ENCODE measurements at places on chromosomes 13 and 19. TPM values are rescaled to one million over a fixed set of nuclear protein-coding genes. Genes with fewer than 3 reads are reported as not detected.

The KLK11 gene
- total RNA-seq, result not detected

The FXYD3 gene
- total RNA-seq, result 0.23 TPM

The TPTE2 gene
- not detected for total RNA-seq

The CERS1 gene
- not detected for total RNA-seq

The LRRC25 gene
- not detected for total RNA-seq

DNA sequence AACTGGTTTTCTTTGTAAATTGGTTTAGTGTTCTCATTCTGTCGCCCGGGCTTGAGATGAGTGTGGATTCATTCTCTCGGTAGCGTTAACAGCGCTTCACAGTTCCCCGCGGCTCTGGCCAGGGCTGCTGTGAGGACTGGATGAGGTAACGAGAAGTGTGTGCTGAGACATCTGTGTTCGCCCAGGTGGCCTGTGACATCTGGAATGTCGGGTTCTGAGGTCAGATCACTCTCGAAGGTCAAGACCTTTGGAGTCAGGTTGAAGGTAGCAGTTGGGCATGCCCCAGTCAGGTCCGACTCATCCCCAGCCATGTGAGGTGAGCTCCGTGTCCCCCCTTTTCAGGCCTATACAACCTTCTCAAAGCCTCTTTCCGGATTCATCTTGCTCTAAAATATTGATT lies 13.4 kb upstream of the TUBGCP3 start:
- no peak for DNase-seq

DNA sequence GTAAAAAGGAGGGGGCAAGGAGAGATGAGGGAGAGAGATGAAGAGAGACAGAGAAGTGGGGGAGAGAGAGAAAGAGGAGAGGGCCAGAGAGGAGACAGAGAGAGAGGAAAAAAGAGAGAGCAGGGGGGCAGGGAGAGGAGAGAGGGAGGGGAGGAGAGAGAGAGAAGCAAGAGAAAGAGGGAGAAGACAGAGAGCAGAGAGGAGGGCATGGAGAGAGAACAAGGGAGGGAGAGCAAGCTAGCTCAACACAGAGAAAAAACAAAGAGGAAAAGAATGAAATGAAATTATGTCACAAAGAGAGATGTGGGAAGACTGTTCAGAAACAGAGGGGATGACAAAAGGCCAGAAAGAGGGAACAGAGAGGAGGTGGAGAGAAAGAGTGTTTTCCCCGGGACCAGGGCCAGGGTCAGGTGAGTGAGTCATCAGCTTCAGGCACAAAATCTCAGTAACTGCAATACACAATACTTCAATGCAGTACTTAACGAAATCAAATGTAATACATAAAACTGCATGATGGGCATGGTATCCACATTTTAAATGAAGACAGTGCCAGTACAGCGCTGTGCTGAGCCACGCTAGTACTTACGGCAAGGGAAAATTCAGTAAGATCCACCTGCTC lies 4.8 kb downstream of the KLK7 start:
- DNase-seq, result no peak

GRCh38 chr19:1264801-1265614 lies 4.1 kb upstream of the CIRBP start:
- DNase-seq, result no peak

DNA sequence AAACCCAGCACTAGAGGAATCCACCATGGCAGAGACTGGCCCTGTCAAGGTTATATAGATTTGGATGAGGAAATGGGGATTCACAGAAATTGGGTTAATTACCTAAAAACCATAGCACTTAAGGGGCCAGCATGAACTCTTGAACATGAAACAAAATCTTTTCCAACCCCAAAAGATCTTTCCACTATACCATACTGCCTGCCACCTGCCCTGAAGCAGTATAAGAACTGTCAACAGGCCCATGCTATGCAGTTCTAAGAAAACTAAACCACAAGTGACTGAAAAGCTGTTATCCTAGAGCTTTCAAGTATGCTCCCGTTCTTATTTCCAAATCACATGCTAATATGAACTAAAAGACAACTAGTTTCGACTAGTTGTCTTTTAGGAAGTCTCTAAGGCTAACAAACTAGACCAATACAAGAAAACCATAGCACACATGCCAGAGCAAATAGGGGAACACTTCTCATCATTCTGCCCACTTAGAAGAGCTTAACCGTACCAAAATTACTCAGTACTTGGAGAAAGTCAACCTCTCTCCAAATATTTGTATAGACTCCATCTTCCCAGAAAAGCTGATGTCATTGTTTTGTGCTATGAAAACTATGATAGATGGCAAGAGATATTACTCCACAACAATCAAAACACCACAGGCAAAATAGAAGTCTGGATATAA lies 27.5 kb downstream of the HSPH1 start:
- no peak for DNase-seq

DNA sequence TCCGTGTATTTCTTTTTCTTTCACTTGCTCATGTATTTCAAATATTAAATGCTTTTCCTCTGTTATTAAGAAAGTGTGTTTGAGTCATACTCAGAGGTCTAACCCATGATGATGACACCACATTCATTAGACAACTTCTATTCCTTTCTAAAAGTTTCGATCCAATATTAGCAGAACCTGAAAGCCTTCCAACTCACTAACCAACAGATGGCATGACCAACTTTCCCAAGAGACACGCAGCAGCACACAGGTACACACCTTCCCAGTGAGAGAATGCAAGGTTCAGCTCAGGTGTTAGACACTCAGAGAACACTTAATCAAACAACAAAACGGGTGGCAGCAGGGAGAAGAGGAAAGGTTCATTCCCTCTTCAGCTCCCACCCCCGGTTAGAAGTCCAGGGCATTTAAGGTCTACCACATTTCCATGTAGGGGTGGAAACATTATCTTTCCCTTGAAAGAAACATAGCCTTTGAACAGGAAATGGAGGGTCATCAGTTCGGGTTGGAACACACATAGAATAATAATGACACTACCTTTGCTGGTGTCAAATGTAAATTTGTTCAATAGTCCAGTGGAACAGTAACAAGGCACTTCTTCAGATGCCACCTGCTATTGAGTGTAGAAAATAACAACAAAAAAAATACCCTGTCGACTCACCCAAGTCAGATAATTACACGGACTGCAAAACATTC lies 404.2 kb downstream of the COG6 start:
- DNase-seq, result no peak

GRCh38 chr19:2494447-2495129 lies 18.7 kb downstream of the GADD45B start:
- peak; percentile 46 for DNase-seq

DNA sequence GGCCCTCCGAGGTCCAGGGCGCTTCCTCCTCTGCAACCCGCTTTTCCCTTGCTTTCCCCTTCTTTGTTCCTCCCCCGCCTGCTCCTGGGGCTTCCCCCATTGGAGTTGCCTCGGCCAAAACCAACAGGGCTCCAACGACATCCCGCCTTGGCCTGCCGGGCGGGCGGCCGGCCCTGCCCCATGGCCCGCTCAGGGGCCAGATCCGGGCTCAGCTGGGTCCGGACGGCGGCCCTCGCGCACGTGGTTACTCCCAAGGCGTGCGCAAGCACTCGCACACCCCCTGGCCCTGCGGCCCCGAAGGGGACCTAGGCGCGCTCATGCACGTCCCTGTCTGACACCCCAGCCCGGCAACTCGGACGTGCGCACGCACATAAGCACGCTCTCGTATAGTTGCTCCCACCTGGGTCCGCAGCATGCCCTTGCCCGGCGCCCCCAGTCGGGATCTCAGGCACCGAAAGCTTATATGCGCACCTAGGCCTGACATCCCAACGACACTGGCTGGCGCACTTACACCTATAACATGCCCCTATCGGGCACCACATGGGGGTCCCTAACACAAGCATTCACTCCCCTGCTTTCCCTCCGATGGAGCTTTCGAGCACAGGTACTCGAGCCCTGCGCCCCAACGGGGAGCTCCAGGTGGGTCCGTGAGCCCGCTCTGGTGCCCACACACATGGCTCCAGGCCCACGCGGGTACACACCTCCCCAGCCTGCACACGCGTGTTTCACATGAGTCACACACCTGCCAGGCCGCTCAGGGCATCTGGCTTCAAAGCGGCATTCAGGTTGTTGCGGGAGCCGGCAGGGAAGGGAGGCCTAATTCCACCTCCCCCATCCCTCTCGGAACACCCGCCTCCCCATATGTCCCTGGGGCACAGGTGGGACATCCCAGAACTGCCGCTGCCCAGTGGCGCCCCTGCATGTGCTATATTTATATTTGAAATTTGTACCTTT lies 15.0 kb downstream of the NFIX start:
- DNase-seq, result no peak

DNA sequence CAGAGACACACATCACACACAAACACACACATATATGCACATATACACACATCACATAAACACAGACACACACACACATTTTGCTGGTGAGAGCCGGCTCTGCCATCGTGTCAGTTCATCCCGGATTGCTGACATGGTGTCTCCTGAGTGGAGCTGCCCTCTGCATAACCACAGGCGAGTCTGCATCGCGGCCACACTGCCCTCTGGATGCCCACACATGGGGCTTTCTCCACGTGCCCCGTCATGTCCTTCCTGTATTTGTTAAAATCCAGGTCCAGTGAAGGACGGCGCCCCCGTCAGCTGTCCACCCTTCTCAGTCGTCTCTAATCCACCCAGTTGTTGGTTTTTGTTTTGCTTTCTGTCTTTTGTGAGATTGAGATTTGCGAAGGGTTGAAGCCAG lies 52.6 kb upstream of the F7 start:
- no peak for DNase-seq

DNA sequence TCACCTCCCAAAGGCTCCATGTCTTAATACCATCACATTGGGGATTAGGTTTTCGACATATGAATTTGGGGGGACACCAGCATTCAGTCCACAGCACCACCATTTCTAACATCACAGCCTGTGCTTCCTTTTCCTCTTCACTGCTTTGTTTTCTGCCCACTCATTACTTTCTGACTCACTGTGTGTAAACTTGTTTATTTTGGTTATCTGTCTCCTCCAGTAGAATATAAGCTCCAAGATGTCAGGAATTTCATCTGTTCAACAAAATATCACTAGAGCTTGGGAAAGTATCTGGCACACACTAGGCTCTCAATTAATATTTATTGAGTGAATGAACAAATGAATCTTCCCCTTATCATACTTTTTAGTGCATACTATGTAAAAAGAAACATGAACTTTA lies 152.0 kb downstream of the NUFIP1 start:
- DNase-seq, result no peak

GRCh38 chr13:98500963-98501421 lies 75.9 kb downstream of the STK24 start:
- no peak for DNase-seq

DNA sequence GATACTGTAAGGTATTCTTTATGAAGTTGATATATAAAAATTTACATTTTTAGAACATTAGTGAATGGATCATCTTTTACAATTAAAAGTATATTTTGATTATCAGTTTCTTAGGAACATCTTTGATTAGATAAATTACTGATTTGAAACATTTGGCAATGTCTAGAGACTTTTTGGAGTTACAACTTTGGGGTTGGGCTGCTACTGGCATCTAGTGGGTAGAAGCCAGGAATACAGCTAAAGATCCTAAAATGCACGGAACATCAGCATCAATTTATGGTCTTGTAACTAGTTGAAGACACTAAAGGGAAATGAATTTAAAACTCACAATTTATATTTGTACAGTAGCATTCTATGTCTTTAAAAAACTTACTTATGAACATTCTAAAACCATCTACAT lies 19.9 kb downstream of the POMP start:
- DNase-seq, result no peak

DNA sequence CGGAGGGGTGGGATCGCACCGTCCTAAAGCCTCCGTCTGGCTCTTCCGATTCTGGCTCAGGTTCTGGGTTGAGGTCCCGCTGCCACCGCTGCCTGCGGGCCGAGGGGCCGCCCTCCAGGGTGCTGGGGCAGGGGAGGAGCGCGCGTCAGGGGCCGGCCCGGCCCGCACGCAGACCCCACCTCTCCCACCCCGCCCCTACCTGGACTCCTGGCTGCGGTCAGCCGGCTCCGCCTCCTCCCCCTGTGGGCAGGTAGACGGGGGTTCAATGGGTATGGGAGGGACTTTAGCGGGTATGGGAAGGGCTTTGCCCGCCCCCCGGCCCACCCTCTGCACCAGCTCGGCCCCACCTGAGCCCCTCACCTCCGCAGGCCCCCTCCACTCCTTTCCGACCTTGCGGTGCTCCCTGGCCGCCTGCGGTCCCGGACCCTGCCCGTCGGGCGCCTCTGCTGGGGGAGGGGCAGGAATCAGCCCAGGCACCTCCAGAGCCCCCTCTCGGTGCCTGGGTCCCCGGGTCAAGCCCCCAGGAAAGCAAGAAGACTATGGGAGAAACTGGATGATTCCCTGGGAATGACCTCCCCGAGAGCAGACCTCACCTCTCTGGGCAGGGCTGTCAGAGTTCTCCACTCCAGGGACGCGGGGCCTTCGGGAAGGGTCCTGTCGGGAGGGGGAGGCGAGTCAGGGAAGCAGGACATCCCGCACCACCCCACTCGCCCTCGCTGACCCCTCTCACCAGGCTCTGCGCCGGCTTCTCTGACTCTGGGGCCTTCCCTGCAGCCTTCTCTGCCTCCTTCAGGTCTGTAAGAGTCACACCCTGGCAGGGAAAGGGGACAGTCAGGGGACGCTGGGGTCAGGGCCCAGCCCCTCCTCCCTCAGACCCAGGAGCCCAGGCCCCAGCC lies 17.0 kb downstream of the EPS8L1 start:
- DNase-seq, result no peak

DNA sequence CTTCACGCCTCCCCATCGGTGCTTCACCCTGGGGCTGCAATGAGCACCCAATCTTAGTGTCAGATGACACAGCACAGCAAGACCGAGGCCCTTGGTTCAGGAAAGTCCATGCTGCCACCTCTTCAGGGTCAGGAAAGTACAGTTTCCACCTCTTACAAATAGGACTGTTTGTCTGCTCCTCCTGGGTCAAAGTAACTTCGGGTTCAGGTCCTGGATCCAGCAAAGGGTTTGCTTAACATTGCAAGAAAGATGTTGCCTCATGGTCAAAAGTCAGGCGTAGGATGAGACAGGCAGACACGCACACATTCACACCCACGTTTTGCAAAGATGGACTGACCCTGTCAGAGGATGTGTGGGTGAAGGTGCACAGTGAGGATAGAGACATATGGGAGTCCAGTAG lies 1.6 kb upstream of the CYP2B6 start:
- no peak for DNase-seq

GRCh38 chr19:9139609-9140158 lies 513 bp upstream of the ZNF317 start:
- DNase-seq, result no peak

GRCh38 chr13:27636589-27637288 lies 15.0 kb downstream of the POLR1D start:
- DNase-seq, result no peak

GRCh38 chr13:38303816-38304320 lies 45.8 kb upstream of the UFM1 start:
- DNase-seq, result no peak

- no peak for DNase-seq
Observed at GRCh38 chr13:94798738-94799137, 86.4 kb upstream of the SOX21 start.

DNA sequence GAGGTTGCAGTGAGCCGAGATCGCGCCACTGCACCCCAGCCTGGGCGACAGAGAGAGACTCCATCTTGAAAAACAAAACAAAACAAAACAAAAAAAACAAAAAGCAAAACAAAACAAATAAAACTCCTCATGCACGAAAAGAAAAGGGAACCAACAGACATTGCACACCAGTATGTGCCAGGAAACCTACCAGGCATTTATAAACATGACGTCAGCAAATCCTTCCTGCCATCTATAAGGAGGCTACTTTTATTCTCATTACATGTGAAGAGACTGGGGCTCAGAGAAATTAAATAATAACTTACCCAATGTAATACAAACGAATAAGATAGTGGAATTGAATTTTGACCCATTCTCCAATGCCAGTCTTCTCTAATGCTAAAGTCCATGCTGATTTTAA lies 197.2 kb downstream of the NUFIP1 start:
- no peak for DNase-seq

Data from activated T-cell treated with anti-CD3 and anti-CD28 coated beads, Interleukin-2, amount 50 U/mL, for 4 hours (primary cell).